ENCODE measurements at places on chromosomes 11 and 22.

DNA sequence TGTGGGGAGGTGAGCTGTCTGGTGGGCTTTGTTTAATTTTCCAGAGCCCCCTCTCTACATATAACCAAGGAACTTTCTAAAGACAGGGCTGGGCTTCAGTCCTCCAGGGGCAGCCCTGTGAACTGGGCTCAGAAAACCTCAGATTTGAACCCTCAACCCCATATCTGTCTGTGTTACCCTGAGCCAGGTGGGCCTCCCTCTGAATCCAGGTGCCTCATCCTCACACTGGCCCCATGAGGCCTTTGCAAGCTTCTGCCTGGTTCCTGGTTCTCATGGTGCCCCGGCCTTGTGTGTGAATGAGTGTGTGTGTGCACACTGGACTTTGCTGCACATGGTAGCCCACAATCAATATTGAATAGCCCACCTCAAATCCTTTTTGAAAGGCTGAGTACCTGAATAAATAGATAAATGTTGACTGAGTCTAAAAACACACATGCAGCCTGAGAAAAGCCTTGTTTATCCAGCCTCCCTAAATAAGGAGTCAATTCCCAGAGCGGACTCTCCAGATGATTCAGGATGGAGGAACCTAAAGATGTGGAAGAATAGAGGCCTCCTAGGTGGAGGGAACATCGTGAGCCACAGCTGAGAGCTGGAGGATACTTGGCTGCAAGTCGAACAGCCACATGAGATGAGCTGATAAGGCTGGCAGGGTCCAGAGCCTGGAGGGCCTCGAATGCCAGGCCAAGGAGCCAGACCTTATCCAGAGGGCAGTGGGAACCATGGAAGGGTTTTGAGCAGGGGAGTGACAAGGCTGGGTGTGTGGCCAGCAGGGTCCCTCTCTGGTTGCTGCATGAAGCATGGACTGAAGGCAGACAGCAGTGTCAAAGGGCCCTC is 28.1 kb upstream of the P2RY2 start:
- peaks cover 35% of the 10 kb centered on the region for H3K4me1 ChIP-seq
- DNase-seq = peak; percentile 54
- no peak overlapping the region for H3K27ac ChIP-seq
- no peaks in the 10 kb centered on the region for H3K27me3 ChIP-seq
- H3K36me3 ChIP-seq = no peaks in the 10 kb centered on the region

DNA sequence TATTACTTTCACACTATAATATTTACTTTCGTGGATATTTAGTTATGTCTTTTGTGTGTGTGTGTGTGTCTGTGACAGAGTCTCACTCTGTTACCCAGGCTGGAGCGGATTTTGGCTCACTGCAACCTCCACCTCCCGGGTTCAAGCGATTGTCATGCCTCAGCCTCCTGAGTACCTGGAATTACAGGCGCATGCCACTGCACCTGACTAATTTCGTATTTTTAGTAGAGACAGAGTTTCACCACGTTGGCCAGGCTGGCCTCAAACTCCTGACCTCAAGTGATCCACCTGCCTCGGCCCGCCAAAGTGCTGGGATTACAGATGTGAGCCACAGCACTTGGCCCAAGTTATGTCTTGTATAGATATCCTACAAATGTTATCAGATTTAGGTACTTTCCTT is 9.9 kb downstream of the PISD start:
- peaks cover 31% of the 10 kb centered on the region for H3K36me3 ChIP-seq
- H3K4me1 ChIP-seq = no peaks in the 10 kb centered on the region

- H3K27me3 ChIP-seq = no peaks in the 10 kb centered on the region
- H3K4me1 ChIP-seq = no peaks in the 10 kb centered on the region
- H3K4me3 ChIP-seq = no peak overlapping the region
- no peaks in the 10 kb centered on the region for H3K36me3 ChIP-seq
- H3K27ac ChIP-seq = no peak overlapping the region
- no peak for DNase-seq
Measured at GRCh38 chr11:34953955-34954354, 37.5 kb downstream of the PDHX start.

- no peak overlapping the region for H3K27ac ChIP-seq
- DNase-seq = no peak
- no peak overlapping the region for H3K4me3 ChIP-seq
- no peaks in the 10 kb centered on the region for H3K36me3 ChIP-seq
- no peaks in the 10 kb centered on the region for H3K4me1 ChIP-seq
- H3K27me3 ChIP-seq = no peaks in the 10 kb centered on the region
Measured at GRCh38 chr22:47775686-47776085, 1013.2 kb downstream of the TBC1D22A start.

GRCh38 chr11:116466801-116467200 is 306.0 kb downstream of the BUD13 start:
- DNase-seq = no peak
- no peaks in the 10 kb centered on the region for H3K4me1 ChIP-seq
- no peaks in the 10 kb centered on the region for H3K36me3 ChIP-seq

- DNase-seq = no peak
- no peak overlapping the region for H3K4me3 ChIP-seq
Measured at GRCh38 chr11:74694136-74694930, 36.9 kb downstream of the CHRDL2 start.

DNA sequence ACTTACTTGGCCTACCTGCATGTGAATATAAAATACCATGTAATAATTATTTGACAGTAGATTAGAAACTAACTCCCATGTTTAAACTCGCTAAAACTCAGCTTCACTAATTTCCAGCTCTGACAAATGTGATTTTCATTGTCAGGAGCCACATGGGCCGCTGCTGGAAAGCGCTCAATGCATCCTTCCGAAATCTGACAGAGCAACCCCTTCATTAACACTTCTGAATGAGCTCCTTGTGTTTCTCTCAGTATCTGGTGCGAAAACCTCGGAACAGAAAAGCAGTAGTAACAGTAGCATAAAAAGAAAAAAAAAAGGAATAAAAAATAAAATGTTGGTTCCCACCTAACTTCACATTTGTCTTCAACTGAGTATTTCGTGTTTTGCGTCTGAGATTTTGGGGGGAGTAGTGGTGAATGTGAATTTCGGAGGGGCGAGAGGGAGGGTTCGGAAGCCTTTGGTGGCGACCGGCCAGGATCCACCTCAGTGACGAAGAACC is 710 bp downstream of the MTCH2 start:
- peaks cover 4% of the 10 kb centered on the region for H3K36me3 ChIP-seq
- no peaks in the 10 kb centered on the region for H3K27me3 ChIP-seq
- peaks cover 25% of the 10 kb centered on the region for H3K4me1 ChIP-seq
- peak overlapping the region; percentile 71 for H3K4me3 ChIP-seq
- H3K27ac ChIP-seq = peak overlapping the region; percentile 91

DNA sequence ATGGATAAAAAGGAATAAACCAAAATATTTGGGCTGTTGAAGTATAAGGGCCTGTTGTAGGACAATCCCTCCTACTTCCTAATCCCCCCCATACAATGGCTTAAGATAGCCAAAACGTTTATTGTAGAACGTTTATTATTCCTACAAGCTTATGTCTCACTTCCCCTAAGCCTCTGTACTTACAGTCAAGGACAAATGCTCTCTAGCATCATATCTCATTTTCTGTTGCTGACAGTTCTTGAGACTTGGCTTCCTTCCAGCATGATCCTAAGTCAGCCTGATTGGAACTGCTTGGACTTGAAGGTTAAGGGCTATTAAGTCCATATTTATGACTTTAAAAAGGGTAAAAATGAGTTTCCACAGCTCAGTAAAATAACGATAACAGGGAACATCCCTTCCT is 8.8 kb downstream of the MISFA start:
- H3K4me3 ChIP-seq = no peak overlapping the region
- no peaks in the 10 kb centered on the region for H3K27me3 ChIP-seq
- H3K36me3 ChIP-seq = peaks cover 70% of the 10 kb centered on the region
- no peak for DNase-seq
- H3K4me1 ChIP-seq = no peaks in the 10 kb centered on the region
- H3K27ac ChIP-seq = no peak overlapping the region

- no peaks in the 10 kb centered on the region for H3K36me3 ChIP-seq
- no peak overlapping the region for H3K27ac ChIP-seq
- no peaks in the 10 kb centered on the region for H3K4me1 ChIP-seq
- H3K27me3 ChIP-seq = no peaks in the 10 kb centered on the region
- DNase-seq = no peak
Measured at GRCh38 chr11:126336138-126336541, 19.3 kb upstream of the ST3GAL4 start.

DNA sequence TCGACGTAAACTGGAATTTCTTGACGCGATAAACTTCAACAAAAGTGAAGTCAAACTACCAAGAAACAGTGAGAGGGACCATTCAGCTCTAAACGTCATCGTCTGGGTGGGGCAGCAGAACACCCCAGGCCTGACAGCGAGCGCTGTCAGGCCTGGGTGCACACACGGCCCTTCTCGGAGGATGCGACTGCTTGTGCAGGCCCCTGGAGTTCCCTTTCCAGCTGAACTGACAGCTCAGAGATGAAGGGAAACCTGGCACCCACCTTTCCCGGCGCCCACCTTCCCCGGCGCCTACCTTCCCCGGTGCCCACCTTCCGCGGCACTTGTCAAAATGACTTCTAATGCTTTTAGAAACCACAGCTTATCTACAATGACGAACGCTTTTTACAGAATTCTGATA is 47.9 kb downstream of the CERK start:
- no peaks in the 10 kb centered on the region for H3K4me1 ChIP-seq
- DNase-seq = no peak
- H3K27me3 ChIP-seq = no peaks in the 10 kb centered on the region
- H3K27ac ChIP-seq = no peak overlapping the region
- H3K36me3 ChIP-seq = peaks cover 91% of the 10 kb centered on the region

- H3K4me1 ChIP-seq = no peaks in the 10 kb centered on the region
- no peak for DNase-seq
- H3K36me3 ChIP-seq = no peaks in the 10 kb centered on the region
- H3K27me3 ChIP-seq = no peaks in the 10 kb centered on the region
Measured at GRCh38 chr11:97717922-97718321, 1302.8 kb upstream of the CNTN5 start.

- no peak overlapping the region for H3K4me3 ChIP-seq
- no peak overlapping the region for H3K27ac ChIP-seq
- H3K36me3 ChIP-seq = no peaks in the 10 kb centered on the region
- no peaks in the 10 kb centered on the region for H3K27me3 ChIP-seq
- no peak for DNase-seq
Measured at GRCh38 chr22:49400136-49400940, 427.3 kb downstream of the BRD1 start.

DNA sequence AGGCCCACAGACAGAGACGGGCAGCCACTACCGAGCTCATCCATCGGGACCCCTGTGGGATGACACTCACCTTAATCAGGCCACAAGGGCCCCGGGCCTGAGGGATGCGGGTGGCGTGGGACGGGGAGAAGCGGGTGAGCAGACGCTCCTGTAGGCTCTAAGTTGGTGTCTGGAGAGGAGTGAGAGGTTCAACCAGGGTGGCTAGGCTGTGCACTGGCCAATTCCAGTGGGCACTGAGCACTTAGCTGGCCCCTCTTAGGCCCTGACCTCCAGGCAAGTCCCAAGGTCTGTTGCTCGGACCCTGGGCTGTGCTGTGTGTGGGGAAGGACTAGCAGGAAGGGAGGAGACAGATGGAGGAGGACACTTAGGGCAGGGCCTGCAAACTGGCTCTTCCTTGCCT is 139.3 kb downstream of the ST3GAL4 start:
- H3K36me3 ChIP-seq = no peaks in the 10 kb centered on the region
- H3K4me3 ChIP-seq = no peak overlapping the region
- no peaks in the 10 kb centered on the region for H3K4me1 ChIP-seq

- DNase-seq = no peak
- H3K27me3 ChIP-seq = no peaks in the 10 kb centered on the region
- peak overlapping the region; percentile 57 for H3K27ac ChIP-seq
- no peak overlapping the region for H3K4me3 ChIP-seq
- peaks cover 56% of the 10 kb centered on the region for H3K4me1 ChIP-seq
Measured at GRCh38 chr11:35083181-35083430, 55.9 kb upstream of the CD44 start.

DNA sequence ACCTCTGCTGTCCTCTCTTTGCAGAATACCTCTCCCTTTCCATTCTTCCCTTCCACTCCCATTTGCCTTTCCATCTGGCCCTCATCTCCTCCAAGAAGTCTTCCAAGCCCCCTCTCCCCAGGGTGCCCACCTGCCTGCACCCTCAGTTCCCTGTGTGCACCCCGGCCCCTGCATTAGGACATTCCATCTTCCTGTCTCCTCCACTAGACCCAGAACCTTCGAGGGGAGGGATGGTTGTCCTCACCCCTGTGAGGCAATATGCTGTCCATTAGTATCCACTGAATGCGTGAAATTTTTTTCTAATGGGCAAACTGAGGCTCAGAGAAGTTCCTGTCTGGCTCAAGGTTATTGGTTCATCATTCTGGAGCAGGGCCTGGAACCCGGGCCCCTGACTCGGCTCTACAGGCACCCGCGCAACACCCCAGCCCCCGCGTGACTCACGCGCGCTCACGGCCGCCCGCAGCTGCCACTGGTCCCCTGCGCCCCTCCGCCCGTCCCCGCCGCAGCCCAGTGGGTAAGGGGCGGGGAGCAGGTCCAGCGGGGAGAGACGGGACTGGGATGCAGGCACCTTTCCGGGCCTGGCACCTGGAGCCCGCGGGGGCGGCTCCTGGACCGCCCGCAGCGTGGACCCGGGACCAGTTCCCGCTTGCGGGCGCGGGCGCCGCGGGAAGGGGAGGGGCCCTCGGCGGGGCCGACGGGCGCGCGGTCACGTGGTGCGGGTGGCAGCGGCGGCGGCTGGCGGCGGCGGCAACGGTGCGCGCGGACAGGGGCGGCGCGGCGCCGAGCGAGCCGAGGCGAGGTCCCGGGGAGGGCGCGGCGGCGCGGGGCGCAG is 7.0 kb downstream of the SEPTIN3 start:
- H3K36me3 ChIP-seq = no peaks in the 10 kb centered on the region
- no peaks in the 10 kb centered on the region for H3K4me1 ChIP-seq
- DNase-seq = no peak
- H3K27ac ChIP-seq = no peak overlapping the region
- peak overlapping the region; percentile 50 for H3K4me3 ChIP-seq
- H3K27me3 ChIP-seq = no peaks in the 10 kb centered on the region

GRCh38 chr11:46363455-46364005 is 16.3 kb downstream of the DGKZ start:
- H3K27me3 ChIP-seq = no peaks in the 10 kb centered on the region
- no peak for DNase-seq
- H3K4me1 ChIP-seq = peaks cover 36% of the 10 kb centered on the region
- H3K4me3 ChIP-seq = no peak overlapping the region

GRCh38 chr11:131767421-131767820 is 397.0 kb downstream of the NTM start:
- no peak overlapping the region for H3K4me3 ChIP-seq
- no peaks in the 10 kb centered on the region for H3K4me1 ChIP-seq
- DNase-seq = no peak
- no peaks in the 10 kb centered on the region for H3K36me3 ChIP-seq

DNA sequence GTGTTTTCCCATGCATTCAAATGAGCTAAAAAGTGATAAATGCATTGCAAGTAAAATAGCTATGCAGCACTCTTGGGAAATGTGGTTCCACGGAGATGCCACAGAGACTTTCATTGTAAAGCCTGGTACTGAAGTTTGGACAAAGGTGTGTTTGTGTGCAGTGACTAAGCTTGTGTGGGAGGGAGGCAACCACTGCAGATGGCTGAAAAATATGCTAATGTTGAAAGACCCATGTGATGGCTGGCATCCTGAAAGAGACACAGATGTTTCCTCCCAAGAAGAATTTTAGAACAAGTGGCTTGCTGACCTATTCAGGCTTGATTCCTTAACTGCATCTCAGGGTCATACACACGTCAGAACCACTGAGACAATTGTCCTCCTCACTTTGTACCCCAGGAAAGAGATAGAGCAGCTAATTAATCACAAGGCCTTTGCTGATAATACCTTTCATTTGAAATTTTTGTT is 73.8 kb downstream of the FAM76B start:
- H3K36me3 ChIP-seq = no peaks in the 10 kb centered on the region
- H3K27me3 ChIP-seq = no peaks in the 10 kb centered on the region
- H3K4me1 ChIP-seq = no peaks in the 10 kb centered on the region
- H3K4me3 ChIP-seq = no peak overlapping the region

All from tibial artery (tissue), 4 donors.